ENCODE measurements at places on chromosomes 13 and 19. TPM values are rescaled to one million over a fixed set of nuclear protein-coding genes. Genes with fewer than 3 reads are reported as not detected.

DNA sequence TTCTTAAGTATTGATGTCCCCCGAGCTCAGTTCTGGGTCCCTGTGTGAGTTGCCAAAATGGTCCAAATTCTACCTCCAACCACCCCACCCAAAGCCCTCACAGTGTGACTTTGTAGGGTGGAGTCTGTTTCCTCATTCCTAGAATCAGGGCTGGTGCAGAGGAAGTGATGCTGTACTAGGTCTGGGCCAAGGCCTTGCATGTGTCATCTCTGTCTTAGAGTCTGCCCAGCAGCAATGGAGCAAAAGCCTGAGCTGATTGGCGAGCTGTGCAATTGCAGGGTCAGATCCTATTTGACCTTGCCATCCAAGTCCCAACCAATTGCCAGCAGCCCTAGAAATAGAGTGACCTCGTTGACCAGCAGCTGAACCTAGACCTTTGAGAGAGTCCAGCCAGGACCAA, 97.0 kb upstream of the ANKRD10 start:
- no peak for DNase-seq

GRCh38 chr19:37551129-37551993, 43.2 kb downstream of the ZNF571 start:
- no peak for DNase-seq

GRCh38 chr19:4803736-4804695, 12.5 kb downstream of the FEM1A start:
- DNase-seq, result no peak

- DNase-seq, result no peak
Measured at GRCh38 chr19:17499648-17500446, 11.6 kb upstream of the PGLS start.

- no peak for DNase-seq
Measured at GRCh38 chr13:99374169-99374991, 67.2 kb upstream of the GPR183 start.

Gene FSD1
- 22.9 TPM for total RNA-seq

Gene PARP4
- total RNA-seq, result 65.9 TPM

Gene GPR32
- total RNA-seq, result not detected

Gene TRAPPC5
- 110 TPM for total RNA-seq
